ENCODE measurements at places on chromosomes 12 and 14. TPM values are rescaled to one million over a fixed set of nuclear protein-coding genes. Genes with fewer than 3 reads are reported as not detected.

GRCh38 chr12:105524961-105525360 lies 194.5 kb downstream of the C12orf75 start:
- peak; percentile 55 for DNase-seq

GRCh38 chr12:116332705-116333380 lies 55.4 kb upstream of the MED13L start:
- DNase-seq = no peak

DNA sequence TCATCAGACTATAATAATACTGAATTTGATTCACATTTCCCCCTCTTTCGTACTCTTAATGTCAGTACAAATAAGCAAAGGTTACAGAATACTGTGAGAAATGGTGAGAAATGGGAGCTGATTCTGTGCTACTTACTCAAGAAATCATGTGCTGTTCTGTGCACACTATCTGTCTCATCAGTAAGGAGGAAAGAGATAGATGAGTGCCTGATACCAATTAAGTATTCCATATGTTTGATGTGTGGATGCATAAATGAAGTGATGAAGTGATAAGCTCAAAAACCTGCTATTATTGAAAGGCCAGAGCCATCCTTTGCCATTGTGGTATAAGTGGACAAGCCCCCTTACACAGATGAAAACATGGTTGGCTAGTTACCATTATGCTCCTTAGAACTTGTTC lies 127.7 kb downstream of the PDE3A start:
- DNase-seq = no peak

- no peak for DNase-seq
Observed at GRCh38 chr12:70671698-70672097, 34.5 kb upstream of the PTPRB start.

DNA sequence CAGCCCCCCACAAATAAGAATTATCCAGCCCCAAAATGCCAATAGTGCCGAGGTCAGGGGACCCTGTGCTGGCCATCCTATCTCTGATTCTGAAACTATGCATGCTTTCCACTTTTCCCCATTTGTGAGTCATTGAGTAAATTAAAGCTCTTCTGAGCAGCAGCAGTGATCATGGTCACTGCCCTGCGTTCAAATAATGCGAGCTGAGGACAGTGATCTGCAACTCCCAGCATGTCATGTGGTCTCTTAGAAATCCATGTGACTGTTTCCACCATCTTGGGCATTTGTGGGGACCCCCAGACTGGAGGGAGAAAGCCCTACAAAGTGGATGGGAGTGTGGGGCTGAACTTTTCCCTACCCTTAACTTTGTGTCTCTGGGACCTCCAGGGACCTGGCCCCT lies 53.8 kb downstream of the C14orf132 start:
- no peak for DNase-seq

SPX gene
- total RNA-seq = 0.54 TPM

HOXC6 gene
- 0.09 TPM for total RNA-seq

RERG gene
- total RNA-seq = not detected

KLRC1 gene
- total RNA-seq = not detected

All from fibroblast of the aortic adventitia (primary cell).